ENCODE measurements at places on chromosomes 4 and X.

GRCh38 chr4:176539091-176539784 lies 219.5 kb downstream of the SPCS3 start:
- DNase-seq, result no peak

- peak; percentile 1 for DNase-seq
Observed at GRCh38 chrX:87397103-87397886, 120.3 kb upstream of the KLHL4 start.

DNA sequence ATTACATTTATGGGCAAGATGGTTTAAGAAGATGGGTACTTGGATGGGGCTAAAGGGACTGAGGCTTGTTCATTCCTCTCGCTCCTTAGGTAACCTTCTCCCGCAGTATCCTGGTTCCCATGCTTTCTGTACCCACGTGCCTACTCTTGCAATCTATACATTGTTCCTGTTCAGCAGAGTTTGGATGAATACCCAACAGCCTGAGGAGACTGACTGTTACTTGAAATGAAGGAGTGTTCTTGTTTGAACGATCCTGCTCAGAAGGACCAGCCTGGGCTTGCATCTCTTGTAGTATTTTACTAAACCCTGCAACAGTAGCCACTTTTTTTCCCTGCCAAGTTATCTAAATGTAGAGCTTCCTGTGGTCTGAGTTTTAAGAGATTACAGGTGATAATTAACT lies 33.7 kb upstream of the ADH6 start:
- no peak for DNase-seq

GRCh38 chrX:34879886-34880285 lies 62.7 kb upstream of the FAM47B start:
- no peak for DNase-seq

DNA sequence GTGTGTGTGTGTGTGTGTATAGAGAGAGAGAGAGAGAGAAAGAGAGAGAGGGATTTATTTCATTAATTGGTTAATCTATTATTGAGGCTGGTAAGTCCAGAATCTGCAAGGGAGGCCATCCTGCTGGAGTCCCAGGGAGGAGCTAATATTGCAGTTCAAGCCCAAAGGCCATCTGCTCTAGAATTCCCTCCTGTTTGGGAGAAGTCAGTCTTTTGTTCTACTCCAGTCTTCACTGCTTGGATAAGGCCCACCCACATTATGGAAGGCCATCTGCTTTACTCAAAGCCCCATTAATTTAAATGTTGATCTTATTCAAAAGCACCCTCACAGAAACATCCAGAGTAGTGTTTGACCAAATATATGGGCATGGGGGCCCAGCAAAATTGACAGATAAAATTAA lies 317.5 kb upstream of the RASGEF1B start:
- no peak for DNase-seq

DNA sequence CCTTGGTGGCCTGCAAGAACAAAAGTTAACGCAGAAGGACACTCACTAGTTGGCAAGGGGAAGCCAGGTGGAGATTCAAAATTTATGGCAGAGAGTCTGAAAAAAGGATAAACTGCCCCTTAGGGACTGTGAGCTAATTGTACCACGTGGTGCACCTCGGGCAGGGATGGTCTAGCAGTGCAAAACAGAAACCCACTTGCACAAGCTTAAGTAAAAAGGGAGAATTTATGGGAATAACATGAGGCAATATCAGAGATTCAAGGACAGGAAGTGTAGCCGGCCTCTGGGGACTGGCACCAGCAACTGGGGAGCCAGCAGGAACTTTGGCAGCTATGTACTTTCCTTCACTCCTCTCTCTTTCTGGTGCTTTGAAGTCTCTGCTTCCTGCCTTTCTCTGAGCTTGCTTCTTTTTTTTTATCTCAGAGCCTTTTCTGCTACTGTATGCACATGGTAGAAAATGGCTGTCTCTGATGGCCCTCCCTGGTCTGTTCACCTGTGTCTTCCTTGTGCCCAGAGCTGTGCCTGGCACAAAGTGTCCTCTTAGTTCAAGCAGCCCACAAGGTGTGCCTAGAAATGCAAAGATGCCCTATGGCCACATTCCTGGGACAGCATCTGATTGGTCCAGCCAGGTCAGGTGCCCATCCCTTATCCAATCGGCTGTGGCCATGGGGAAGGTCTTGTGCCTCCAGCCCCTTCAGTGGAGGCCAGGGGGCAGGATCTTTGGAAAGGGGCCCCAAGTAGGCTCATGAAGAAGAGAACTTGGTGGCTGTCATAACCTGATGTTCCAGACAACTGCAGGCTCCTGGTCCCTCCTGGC lies 114.8 kb upstream of the ATP6AP2 start:
- no peak for DNase-seq

- no peak for DNase-seq
Observed at GRCh38 chrX:119455264-119455663, 13.0 kb upstream of the SLC25A5 start.

DNA sequence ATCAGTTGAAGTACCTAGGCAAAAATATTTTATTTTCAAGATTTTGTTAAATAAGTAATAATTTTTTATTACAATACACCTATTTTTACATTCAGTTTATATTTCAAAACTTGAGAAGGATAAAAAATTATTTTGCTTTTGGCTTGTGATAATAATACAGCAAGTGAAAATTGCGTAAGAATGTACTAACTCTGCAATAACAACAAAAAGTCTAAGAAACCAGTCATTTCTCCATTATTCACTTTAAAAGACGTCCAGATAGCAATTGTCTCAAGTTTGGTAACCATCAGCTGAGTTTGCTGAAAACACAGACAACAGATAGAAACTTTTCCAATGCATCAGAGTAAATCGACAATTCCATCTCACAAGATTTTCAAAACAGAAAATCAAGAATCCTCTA lies 12.1 kb downstream of the CXCL8 start:
- DNase-seq, result no peak

GRCh38 chr4:1564535-1565375 lies 119.4 kb downstream of the FAM53A start:
- DNase-seq, result no peak

DNA sequence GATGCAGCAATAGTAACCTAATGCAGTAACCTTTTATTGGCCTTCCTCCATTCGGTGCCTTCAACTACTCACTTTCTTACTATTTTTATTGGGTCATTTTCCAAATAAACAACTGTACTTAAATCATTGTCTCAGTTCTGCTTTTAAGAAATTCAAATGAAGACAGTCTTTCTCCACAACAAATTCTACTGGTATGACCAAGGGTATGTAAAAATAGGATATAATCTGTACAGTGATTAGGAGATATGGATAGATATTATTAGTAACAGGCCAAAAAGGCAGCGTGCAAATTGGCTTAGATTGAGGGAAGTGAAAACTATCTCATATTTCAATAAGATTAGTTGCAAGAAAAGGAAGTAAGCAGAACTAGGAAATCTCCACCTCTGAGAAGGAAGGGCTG lies 177.4 kb upstream of the PPP1R2C start:
- DNase-seq, result no peak

DNA sequence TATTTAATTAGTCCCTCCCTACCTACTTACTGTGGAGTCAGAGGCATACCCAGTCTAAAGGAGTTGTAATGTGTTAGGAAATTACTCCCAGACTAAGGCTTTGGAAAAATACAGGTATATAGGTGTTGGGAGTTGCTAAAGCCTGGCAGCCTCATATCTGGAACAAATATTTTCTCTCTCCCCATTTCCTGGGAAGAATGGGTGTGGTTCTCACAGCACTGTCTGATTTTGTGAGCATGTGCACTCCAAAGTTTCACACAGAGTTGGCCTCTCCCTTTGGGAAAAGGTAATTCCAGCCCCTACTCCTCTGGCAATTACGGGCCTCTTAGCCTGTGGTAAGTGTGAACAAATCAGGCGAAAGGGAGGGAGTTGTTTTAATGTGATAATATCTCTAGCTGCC lies 187.0 kb downstream of the MID1IP1 start:
- DNase-seq, result no peak

DNA sequence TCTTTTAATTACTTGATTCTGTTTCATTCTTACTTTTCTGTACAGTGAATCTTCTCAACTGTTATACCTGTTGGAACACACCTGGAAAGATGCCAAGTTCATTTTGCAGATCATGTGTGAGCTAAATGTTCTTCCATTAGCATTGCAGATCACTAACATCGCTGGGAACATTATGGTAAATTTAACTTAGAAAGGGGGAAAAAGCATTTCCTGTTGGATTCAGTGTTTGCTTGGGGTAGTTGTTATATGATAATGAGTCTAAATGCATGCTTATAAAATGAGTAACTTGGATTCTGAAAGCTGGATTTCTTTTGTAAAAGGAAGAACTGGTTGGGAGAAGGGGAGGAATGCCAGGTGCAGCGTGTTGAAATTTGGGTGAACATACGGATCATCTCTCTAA lies 47.6 kb downstream of the POLA1 start:
- no peak for DNase-seq

DNA sequence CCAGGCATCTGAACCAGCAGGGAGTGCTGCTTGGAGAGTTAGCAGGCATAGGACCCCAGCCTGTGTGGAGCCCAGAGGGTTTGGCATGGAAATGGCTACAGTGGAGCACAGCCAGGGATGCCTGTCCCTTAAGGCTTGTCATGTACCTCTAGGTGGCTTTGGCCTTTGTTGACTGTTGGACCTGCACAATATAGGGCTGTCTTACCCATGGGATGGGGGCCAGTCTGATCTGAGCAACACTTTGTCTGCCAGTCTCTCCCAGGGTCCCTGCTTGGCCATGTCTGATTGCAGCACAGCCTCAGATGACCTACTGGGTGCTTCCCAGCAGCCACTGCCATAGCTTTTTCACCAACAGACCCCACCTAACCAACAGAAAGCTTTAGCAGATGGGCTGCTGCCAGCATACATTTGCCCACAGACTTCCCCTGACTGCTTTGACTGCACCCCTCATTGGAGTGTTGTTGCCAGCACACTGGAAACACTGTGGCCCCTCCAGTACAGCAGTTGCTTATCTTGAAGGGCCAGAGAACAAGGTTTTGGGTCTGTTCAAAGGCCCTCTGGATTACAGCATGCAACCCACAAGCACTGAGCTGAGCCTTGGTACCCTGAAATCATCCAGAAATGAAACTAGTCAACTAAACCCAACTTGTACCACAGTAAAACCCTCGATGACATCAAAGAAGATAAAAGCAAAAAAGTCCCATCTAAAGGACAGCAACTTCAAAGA lies 22.1 kb downstream of the ANAPC10 start:
- DNase-seq, result no peak

- no peak for DNase-seq
Observed at GRCh38 chrX:68895341-68895755, 66.5 kb downstream of the EFNB1 start.

GRCh38 chr4:174244441-174244840 lies 39.0 kb downstream of the FBXO8 start:
- DNase-seq, result no peak

GRCh38 chr4:163550869-163551267 lies 56.4 kb downstream of the TMA16 start:
- no peak for DNase-seq

- no peak for DNase-seq
Observed at GRCh38 chr4:118589471-118590055, 95.6 kb upstream of the METTL14 start.

DNA sequence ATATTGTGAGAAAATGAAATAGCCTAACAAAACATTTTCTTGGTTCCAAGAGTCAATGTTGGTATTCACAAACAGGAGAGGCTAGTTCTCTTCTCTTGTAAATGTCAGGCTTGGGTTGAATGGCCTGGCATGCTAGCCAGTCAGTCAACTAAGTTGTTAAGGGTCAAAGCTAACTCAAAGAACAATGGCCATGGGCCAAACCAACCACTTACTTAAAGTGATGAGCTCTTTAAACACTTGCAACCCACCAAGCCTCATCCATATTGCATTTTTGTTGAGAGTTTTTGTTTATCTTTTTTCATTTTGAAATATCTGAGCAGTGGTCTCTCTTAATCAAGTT lies 394.5 kb downstream of the RAB28 start:
- DNase-seq, result no peak

DNA sequence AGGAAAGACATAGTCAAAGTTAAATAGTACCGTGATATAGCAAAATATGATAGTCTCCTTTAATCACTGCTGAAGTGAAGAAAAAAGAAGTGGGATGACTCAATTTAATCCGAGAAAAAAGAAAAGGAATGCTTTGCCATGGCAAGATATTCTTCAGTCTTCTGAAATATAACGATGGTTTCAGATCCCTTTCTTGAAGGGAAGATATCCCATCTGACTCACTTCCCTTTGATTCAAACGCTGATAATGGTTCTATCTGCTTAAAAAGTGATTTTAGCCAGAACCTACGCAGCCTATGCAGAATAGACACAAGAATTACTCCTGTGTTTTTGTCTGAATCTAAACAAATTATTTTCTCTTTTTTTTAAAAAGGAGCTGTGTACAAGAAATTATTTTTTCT lies 68.1 kb upstream of the FTHL17 start:
- DNase-seq, result no peak

DNA sequence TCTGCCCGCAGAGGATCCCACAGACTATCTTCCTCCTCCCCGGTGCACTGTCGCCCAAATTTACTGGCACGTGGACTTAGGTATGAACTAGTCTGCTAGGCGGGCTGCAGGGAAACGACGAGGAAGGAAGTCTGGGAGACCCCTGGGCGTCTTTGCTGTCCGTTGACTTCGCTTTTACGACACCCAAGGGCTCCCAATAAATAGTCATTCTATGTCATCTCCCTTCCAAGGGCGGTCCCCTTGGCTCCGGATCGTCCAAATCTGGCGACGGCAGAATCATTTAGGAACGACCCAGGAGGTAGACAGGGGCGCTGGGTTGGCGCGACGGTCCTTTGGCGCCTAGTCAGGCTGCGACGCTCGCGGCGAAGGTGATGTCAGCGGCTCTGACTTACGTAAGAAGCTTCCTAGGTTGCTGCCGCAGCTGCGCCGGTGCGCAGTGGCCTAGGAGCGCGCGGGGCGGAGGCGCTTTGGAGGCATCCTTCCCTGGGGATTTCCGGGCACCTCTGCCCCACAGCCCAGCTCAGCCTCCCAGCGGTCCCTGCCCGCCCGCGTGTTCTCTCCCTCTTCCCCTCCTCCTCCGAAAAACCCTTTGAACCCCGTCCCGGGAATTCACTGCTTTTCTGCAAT lies 2.2 kb downstream of the NHS start:
- DNase-seq, result no peak

- DNase-seq, result no peak
Observed at GRCh38 chr4:138209094-138209493, 33.1 kb downstream of the SLC7A11 start.

GRCh38 chr4:102343964-102344519 lies 1.2 kb downstream of the SLC39A8 start:
- no peak for DNase-seq

- no peak for DNase-seq
Observed at GRCh38 chr4:18869166-18869565, 847.6 kb upstream of the LCORL start.

GRCh38 chr4:6681191-6681590 lies 12.5 kb upstream of the S100P start:
- DNase-seq, result no peak

DNA sequence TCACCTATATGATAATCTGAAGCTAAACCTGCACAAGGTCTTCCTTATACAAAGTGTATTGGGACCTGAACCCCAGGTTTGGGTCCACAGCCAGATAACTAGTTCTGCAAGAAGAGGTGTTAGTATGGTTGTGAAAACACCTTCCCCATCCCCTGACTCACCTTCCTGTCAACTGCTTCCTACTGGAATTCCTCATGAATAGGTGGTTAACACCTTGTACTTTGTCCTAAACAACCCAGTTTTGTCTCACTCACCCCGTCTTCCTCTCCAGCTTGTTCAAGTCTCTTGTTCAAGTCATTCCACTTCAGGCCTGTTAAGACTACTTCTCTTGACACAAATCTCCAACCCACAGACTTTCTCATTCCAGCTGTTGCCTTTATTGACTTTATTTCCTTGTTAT lies 45.5 kb downstream of the CCNG2 start:
- no peak for DNase-seq

- peak; percentile 2 for DNase-seq
Observed at GRCh38 chr4:87633243-87633642, 16.8 kb upstream of the DMP1 start.

All from stromal cell of bone marrow (primary cell).